ENCODE measurements at places on chromosomes 4 and X. TPM values are rescaled to one million over a fixed set of nuclear protein-coding genes. Genes with fewer than 3 reads are reported as not detected.
A peak's percentile ranks its signal among the peaks of the same experiment; 100 is the strongest.

DNA sequence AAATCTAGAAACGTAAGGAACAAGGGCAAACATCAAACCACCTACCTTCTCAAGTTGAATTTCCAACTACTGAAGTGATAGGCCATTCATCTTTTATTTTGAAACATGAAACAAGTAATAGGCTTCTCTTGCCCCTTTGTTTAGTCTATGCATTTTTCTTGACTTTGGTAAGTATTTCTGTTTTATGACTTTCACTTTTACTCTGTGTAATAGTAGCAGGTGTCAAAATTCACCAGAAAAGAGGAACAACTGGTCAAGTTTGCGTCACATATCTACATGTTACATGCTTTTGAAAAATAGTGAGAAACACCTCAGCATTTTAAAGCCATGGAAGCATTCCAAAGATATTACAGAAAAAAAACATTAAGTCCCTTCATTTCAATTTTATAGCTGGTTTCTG, 157.1 kb upstream of the FTHL17 start:
- no peak for DNase-seq

DNA sequence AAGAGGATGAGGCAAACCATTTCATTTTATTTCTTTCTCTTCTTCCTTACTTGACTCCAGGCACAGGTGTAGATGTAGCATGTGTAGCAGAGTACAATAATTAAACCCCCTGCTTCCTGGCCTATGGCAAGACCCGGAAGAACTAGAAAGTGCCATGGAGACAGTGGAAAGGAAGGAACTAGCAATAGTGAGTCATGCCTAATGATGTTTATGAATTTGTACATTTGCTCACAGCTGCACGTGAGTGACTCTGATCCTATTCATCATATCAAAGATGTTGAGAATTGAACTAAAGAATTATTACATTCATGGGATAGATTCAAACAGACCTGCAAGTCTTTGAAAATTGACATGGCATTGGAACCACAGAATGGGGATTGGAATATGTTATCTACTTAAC, 2233.9 kb upstream of the TENM3 start:
- no peak for DNase-seq

The GPR143 gene
- total RNA-seq, result not detected

DNA sequence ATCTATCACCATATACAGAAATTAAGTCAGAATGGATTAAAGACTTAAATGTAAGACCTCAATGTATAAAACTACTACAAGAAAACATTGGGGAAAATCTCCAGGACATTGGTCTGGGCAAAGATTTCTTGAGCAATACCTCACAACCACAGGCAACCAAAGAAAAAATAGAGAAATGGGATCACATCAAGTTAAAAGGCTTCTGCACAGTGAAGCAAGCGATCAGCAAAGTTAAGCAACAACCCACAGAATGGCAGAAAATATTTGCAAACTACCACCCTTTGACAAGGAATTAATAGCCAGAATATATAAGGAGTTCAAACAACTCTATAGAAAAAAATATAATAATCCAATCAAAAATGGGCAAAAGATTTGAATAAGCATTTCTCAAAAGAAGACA, 236.9 kb upstream of the EMCN start:
- DNase-seq, result no peak

GRCh38 chr4:120672076-120672475, 250.4 kb downstream of the PRDM5 start:
- DNase-seq, result no peak

GRCh38 chr4:94302191-94302590, 40.4 kb downstream of the HPGDS start:
- no peak for DNase-seq

GRCh38 chr4:38416450-38417014, 247.5 kb upstream of the KLF3 start:
- no peak for DNase-seq

The XKRX gene
- total RNA-seq, result not detected

The TIGD4 gene
- 0.08 TPM for total RNA-seq

GRCh38 chr4:153731239-153731638, 28.6 kb downstream of the RNF175 start:
- peak; percentile 65 for DNase-seq

GRCh38 chr4:83109480-83110222, 4.9 kb downstream of the PLAC8 start:
- DNase-seq, result peak; percentile 23

The PTCHD1 gene
- not detected for total RNA-seq

- peak; percentile 66 for DNase-seq
These were observed 3.1 kb downstream of the JADE1 start for GRCh38 chr4:128812442-128813235.

DNA sequence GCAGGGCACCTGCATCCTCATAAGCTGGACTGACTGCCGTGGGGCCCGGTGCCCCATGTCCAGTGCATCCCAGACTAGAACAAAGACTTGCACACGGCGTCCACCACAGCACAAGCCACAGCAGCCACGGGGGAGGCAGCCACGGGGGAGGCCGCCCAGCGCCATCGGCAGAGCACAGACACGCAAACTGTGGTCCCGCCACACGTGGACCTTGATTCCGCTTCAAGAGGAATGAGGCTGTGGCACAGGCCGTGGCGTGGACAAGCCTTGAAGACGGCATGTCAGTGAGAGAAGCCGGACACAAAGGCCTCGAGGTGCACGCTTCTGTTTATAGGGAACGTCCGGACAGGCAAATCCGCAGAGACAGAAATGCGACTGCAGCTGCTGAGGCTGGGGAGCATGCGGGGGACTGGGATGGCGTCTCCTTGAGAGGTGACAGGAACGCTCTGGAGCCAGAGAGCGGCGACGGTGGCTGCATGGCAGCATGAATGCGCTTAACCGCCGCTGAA, 10.1 kb upstream of the CPLX1 start:
- DNase-seq, result no peak

GRCh38 chrX:20130357-20130756, 11.3 kb downstream of the EIF1AX start:
- DNase-seq, result no peak

DNA sequence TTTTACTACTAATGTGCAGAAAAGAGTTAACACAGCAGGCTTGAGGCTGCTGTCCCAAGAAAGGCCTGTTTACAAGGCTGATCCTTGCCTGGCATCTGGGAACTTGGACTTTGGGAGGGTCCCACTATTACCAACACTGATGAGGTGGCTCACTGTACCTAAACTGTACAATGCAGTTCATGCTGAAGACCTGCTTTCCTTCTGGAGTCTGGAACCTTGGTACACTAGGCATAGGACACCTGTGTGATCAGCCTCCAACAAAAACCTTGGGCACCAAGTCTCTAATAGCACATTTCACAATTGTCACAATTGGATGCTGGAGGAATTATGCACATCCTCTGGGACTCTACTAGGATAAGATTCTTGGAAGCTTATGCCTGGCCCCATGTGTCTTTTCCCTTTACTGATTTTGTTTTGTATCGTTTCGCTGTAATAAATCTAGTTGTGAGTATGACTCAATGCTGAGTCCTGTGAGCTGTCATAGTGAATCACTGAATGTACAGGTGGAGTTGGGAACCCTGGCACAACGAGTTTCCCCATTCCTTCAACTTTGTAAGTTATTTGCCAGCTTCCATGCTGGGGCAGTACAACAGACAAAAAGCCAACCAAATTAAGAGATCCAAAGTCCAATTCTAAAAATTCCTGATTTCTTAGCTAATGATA, 45.9 kb downstream of the TEC start:
- DNase-seq, result no peak

DNA sequence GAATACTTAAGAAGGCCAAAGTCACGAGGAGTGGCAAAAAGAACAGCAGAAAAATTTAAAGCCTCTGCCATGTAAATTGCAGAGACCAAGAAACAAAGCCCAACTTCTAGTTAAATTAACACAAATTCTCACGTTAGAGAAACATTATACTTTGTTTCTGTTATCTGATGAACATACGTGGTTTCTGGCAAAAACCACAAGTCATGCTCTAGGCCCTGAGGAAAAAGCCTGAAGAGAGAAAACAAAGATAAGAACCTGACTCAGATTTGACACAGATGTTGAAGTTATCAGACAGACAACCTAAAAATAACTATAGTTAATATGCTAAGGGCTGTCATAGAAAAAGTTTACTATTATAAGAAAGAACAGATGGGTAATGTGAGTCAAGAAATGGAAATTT, 149.1 kb upstream of the PCDH10 start:
- no peak for DNase-seq

GRCh38 chrX:78548012-78548411, 111.1 kb downstream of the RTL3 start:
- DNase-seq, result peak; percentile 4

- DNase-seq, result no peak
These were observed 93.4 kb upstream of the RXFP1 start for GRCh38 chr4:158428242-158428641.

GRCh38 chr4:177582992-177583391, 140.8 kb upstream of the AGA start:
- DNase-seq, result peak; percentile 15

GRCh38 chrX:55011294-55011693, 11.1 kb downstream of the APEX2 start:
- DNase-seq, result no peak

The ANAPC10 gene
- 20.0 TPM for total RNA-seq

- DNase-seq, result no peak
These were observed 100.6 kb upstream of the PRPS2 start for GRCh38 chrX:12690646-12691045.

- DNase-seq, result no peak
These were observed 111.7 kb upstream of the PDHA2 start for GRCh38 chr4:95728145-95728544.

DNA sequence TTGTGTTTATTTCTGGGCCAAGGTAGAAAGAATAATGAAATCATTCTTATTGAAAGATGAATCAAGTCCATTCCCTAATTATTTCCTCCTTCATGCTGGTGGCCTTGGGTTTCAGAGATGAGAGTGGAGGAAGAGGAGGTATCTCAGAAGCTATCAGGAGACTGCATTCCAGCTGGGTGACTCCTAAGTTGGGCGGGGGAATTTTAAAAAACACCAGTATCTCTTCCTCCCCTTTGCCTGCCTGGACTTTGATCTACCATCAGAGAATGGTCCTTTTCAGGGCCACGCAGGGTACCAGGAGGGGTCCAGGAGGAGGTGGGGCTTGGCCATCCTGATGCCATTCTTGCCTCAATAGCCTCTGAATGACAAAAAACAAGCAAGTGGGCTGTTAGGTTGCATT, 104.4 kb downstream of the ASMT start:
- no peak for DNase-seq

The MAP7D3 gene
- total RNA-seq, result 27.0 TPM

GRCh38 chr4:61772126-61772525, 572.0 kb downstream of the ADGRL3 start:
- DNase-seq, result no peak

- DNase-seq, result no peak
These were observed 182.2 kb upstream of the TEX13C start for GRCh38 chrX:125137521-125137920.

The ARHGAP36 gene
- total RNA-seq, result not detected

The MAGIX gene
- total RNA-seq, result 1.3 TPM

- no peak for DNase-seq
These were observed 44.9 kb upstream of the SPP1 start for GRCh38 chr4:87930629-87931028.

The KLKB1 gene
- total RNA-seq, result not detected

GRCh38 chrX:135346975-135347374, 37.7 kb downstream of the ETDC start:
- DNase-seq, result no peak

DNA sequence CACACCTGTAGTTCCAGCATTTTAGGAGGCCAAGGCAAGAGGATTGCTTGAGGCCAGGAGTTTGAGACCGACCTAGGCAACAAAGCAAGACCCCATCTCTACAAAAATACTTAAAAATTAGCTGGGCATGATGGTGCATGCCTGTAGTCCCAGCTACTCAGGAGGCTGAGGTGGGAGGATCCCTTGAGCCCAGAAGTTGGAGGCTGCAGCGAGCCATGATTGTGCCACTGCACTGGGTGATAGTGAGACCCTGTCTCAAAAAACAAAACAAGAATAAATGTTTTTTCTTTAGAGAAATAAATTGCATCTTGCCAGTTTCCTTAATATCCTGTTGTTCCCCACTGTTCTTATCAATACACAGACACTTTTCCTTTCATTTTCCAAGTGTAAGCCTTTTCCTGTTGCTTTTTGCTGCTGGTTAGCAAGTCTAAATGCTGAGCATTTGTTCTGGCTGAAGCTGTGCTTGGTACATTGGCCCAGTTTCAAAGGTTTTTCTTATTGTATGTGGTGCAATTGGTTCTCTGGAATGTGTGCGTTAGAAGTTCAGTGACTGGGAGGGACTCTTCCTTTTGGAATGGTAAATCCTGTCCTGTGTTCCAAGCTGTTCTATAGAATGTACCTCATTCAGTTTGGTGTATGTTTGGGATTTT, 98.2 kb downstream of the AFF1 start:
- DNase-seq, result peak; percentile 43

- peak; percentile 11 for DNase-seq
These were observed 5.0 kb downstream of the AWAT2 start for GRCh38 chrX:70044541-70045245.

DNA sequence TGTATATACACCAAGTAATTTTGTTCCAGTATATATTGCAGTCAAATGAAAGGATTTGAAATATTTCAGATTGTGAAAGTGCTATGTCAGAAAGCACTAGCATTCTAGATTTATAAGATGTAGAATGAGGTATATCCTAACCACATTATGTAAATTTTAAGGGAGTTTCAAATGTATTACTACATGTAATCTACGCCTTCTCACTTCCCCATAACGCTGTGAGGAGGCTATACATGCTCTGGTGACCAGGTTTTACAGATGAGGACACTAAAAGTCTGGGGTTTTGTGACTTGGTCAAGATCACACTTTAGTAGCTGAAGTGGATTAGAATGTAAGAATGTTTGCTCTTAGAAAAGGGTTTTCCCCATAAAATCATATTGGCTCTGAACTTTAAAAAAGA, 8.1 kb downstream of the ENPEP start:
- DNase-seq, result no peak

The IL2 gene
- not detected for total RNA-seq

The KCND1 gene
- total RNA-seq, result 3.7 TPM

The TEX13D gene
- not detected for total RNA-seq

GRCh38 chr4:84634961-84635360, 52.0 kb downstream of the CDS1 start:
- no peak for DNase-seq

The MSANTD1 gene
- total RNA-seq, result 0.10 TPM
